ENCODE measurements at places on chromosomes 6 and 20. TPM values are rescaled to one million over a fixed set of nuclear protein-coding genes. Genes with fewer than 3 reads are reported as not detected.

DNA sequence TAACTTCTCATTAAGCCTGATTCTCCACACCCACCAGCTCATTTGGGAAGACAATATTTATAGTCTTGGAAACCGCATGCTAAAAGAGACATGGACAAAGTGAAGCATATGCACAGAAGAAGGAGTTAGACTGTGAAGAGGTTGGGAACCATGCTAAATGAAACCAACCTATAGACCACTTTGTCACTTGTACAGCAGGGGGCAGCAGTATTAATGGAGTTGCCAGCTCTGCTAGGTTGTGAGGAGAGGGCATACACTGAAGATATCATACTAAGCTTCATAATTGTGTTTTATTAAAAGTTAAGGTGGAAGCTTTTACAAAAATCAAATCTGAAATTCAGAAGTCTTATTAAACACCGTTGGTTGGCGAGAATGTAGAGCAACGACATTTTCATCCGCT, 38.3 kb upstream of the HMGCLL1 start:
- no peak for DNase-seq

GRCh38 chr6:149831308-149831820, 32.8 kb downstream of the LRP11 start:
- no peak for DNase-seq

DNA sequence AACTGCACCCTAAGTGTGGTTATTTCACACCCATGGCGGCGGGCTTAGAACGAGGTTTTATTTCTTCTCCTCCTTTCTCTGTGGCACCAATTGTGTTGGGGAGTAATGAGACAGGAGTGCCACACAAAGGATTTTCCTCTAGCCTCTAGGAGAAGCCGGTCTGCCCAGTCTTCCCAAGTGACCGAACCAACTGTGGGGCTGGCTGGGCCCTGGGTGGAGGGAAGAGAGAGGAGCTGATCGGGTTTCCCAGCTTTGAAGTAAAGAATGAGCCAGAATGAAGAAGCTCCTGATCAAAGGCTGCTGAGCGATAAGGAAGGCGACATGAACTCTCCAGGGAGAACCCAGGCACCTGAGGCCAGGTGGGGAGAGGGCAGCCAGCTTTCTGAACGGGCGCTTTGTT, 616.0 kb upstream of the BTBD3 start:
- DNase-seq: no peak

DNA sequence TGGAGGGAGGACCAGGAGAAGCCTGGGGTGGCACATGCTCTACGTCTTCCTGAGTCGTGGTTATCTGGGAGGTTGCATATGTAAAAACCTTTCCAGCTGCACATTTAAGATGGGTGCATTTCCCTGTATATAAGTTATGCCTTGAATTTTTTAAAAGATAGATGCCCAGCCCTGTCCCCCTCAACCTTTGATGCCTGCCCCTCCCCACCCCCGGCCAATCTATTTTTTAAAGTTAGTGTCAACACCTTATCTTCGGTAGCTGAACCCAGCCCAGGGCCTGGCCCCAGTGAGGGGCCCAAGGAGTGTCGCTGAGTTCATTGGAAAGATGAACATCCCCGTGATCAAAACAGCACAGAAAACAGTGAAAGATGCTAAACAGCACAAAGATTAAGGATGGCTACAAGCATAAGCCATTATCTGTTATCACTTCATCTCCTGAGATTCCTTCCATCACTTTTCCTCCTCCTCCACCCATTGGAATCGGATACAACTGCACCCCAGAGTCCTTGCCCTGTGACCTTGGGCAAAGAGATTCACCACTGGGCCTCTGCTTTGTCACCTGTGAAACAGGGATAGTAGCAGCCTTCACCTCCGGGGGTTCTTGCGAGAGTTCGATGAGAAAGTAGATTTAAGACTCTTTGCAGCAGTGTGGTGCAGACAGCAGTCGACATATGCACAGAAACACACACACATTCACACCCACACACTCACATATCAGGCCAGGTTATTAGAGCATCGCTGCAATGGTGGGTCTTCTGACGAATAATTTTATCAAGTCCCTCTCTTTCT, 47.5 kb downstream of the SIRPA start:
- DNase-seq: no peak

DNA sequence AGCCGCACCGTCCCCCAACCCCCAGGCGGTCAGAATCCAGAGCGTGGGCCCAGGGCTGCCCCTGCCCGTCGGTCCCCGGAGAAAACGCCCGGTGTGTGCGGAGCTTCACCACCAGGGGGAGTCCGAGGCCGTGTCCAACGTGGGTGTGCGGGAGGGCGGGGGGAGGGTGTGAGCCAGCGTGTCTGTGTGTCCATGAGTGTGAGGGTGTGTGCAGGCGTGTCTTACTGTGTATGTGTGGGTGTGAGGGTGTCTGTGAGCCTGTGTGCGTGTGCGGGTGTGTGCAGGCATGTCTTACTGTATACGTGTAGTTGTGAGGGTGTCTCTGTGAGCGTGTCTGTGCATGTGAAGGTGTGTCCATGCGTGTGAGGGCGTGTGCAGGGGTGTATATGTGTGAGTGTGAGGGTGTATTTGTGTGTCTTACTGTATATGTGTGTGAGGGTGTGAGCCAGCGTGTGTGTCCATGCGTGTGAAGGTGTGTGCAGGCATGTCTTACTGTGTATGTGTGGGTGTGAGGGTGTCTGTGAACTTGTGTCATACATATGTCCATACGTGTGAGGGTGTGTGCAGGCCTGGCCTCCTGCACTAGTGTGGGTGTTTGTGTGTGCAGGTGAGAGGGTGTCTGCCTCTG, 24.6 kb upstream of the GATA5 start:
- peak; percentile 80 for DNase-seq

- DNase-seq: no peak
These were observed 485 bp downstream of the ADISSP start for GRCh38 chr20:3767110-3767426.

- DNase-seq: no peak
These were observed 11.1 kb upstream of the LSM14B start for GRCh38 chr20:62111148-62111547.

GRCh38 chr6:150881911-150882481, 16.5 kb downstream of the MTHFD1L start:
- no peak for DNase-seq

GRCh38 chr6:14278006-14278405, 160.4 kb downstream of the CD83 start:
- DNase-seq: no peak

DNA sequence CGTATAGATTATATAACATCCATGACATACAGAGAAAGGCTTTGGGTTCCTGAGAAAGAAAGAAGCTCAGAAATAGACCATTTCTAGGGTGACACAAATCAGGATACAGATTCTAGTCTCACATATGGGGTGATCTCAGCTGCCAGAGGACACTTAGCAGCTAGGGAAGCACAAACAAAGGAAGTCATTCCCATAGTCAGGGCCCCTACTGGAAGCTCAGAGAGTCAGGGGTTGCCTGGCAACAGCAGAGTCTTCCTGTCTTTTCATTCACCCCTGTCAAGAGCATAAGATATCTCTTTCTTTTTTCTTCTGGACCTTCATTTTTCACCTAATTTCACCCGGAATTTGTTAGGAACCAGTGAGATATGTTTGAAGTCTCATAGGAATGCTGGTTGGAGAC, 81.9 kb upstream of the IYD start:
- DNase-seq: no peak

GRCh38 chr6:158328952-158329351, 16.7 kb downstream of the TULP4 start:
- no peak for DNase-seq

DNA sequence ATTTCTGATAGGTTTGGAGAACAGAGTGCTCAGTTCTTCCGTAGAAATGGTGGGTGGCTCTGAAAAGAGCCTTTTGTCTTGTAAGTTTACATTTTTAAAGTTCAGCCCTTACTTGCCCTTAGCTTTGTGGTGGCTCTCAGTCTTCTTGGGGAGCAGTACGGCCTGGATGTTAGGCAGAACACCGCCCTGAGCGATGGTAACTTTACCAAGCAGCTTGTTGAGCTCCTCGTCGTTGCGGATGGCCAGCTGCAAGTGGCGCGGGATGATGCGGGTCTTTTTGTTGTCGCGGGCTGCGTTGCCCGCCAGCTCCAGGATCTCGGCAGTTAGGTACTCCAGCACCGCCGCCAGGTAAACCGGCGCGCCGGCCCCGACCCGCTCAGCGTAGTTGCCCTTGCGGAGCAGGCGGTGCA, 19.5 kb downstream of the OR2B2 start:
- DNase-seq: no peak

GRCh38 chr6:127290391-127291265, 24.0 kb downstream of the RNF146 start:
- DNase-seq: no peak

- no peak for DNase-seq
These were observed 20.8 kb upstream of the ZNF451 start for GRCh38 chr6:57069228-57069627.

DNA sequence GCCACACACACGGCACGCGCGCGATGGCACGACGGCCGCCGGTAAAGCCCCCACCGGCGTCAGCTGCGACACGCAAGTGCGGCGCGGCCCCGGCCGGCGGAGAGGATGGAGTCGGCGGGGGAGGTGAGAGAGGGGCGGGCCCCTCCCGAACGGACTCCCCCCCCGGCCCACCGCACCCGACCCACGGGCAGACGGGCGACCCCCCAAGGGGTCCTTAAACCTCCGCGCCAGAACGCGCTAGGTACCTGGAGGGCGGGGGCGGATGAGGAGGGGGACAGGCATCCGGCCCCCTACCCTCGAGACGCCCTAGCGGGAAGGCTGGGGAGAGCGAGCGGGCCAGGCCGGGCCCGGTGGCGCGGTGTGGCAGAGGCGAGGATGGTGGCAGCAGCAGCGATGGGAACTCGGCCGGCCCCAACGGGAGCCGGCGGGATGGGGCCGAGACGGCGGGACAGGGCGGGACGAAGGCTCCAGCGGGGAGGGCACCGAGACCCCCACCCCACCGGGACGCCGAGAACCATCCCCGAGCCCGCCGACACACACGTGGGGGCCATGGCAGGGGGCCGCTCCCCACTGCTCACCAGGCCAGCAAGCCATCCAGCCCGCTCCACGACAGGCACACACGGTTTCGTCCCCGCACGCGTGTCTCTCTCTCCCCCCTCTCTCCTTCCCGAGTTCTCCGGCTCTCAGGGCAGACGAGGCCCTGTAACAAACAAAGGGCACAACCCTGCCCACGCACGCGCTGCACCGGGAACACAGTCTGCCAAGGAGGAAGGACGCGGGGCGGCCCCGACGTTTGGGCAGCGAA, 1515.4 kb upstream of the DEFB115 start:
- peak; percentile 70 for DNase-seq

GRCh38 chr6:143539734-143540133, 28.2 kb upstream of the FUCA2 start:
- DNase-seq: no peak

GRCh38 chr6:105257340-105257739, 77.5 kb upstream of the POPDC3 start:
- no peak for DNase-seq

DNA sequence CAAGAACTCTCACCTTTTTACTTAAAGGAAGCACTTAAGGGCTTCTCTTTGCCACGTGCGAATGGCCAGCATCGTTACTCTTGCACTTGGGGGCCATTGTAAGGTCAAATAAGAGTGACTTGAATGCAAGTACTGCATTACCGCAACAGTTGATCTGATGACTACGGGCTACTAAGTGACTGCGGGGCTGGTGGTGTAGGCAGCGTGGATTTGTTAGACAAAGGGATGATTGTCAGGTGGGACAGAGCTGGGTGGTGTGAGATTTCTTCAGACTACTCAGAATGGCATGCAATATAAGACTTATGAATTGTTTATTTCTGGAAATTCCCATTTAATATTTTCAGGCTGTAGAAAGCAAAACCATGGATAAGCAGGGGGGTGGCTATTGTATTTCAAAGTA, 199.7 kb upstream of the UST start:
- DNase-seq: no peak

CFAP61 gene
- 0.91 TPM for total RNA-seq

ADGRB3 gene
- 6.1 TPM for total RNA-seq

COL21A1 gene
- 22.5 TPM for total RNA-seq

ZNF391 gene
- total RNA-seq: 2.6 TPM

TNFAIP3 gene
- 40.2 TPM for total RNA-seq

SLC22A16 gene
- 0.69 TPM for total RNA-seq

ADGRF4 gene
- not detected for total RNA-seq

FAM229B gene
- total RNA-seq: 23.0 TPM

HLA-DQB1 gene
- total RNA-seq: 43.4 TPM

IFT52 gene
- total RNA-seq: 24.9 TPM

All from aorta (tissue), 5 donors.